ENCODE measurements at places on chromosomes 3 and 15. TPM values are rescaled to one million over a fixed set of nuclear protein-coding genes. Genes with fewer than 3 reads are reported as not detected.

SEMA3F gene
- 4.7 TPM for polyA plus RNA-seq

GJD2 gene
- polyA plus RNA-seq, result not detected

LYZL4 gene
- polyA plus RNA-seq, result not detected

NRROS gene
- polyA plus RNA-seq, result 0.83 TPM

KIF7 gene
- polyA plus RNA-seq, result 0.26 TPM
